ENCODE measurements at places on chromosomes 7 and 10.
A peak's percentile ranks its signal among the peaks of the same experiment; 100 is the strongest.

DNA sequence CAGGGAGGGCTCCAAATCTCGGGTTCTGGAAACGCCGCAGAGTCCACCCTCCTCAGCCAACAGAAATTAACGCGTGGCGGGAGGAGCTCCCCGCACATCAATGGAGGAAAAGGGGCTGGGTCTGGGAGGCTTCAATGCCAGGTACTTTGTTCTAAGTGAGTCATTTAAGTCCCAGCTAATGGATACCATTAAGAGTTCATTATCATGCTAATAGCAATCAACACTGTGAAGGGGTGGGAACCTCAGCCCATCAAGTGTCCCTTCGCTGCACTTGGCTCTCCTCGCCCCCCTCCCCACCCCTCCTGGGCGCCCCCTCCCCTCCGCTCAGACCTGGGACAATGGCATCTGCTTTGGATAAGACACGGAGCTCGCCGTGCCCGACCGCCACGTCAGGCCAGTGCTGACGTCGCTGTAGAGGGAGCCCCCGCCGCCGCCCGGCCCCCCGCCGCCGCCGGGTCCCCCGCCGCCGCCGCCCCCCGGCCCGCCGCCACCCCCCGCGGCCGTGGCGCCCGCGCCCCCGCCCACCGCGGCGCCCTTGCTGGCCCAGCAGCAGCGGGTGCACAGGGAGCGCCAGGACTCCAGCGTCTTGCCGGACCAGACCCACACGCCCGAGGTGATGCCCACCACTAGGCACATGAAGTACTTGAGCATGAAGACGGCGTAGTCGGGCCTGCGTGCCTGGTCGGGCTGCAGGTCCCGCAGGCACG lies 2.9 kb downstream of the FZD8 start:
- DNase-seq = no peak

DNA sequence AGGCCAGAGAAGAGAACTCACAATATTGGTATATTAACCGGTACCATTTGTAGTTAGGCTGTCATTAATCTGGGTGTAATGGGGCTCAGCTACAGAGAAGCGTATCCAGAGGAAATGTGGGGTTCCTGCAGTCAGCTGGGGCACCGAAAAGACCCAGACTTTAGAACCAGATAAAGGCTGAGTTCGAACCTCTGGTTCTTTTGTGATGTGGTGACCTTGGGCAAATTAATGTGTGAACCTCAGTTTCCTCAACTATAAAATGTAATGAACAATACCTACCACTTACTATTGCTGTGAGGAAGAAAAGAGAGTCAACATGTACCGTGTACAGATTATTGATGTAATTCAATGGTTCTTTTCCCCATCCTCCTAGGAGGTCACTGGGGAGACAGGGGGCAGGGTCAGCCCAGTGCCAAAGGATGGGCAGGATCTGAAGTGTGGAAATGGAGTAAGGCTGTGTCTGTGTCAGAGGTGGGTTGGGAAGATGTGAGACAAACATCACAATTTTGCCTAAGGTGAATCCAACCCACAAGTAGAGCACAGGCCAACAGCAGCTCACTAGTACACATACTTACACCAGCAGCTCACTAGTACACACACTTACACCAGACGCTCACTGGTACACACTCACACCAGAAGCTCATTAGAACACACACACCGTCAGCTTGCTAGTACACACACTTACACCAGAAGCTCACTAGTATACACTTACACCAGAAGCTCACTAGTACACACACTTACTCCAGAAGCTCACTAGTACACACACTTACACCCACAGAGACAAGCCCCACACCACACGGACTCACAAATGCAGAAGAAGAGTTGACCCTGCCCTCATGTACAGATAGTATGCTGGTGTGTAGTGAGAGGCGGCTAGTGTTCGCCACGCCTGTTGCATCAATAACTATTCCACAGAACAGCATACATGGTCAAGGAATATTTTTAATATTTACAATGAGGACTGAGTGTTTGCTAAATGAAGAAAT lies 28.0 kb downstream of the PRSS2 start:
- no peak for DNase-seq

DNA sequence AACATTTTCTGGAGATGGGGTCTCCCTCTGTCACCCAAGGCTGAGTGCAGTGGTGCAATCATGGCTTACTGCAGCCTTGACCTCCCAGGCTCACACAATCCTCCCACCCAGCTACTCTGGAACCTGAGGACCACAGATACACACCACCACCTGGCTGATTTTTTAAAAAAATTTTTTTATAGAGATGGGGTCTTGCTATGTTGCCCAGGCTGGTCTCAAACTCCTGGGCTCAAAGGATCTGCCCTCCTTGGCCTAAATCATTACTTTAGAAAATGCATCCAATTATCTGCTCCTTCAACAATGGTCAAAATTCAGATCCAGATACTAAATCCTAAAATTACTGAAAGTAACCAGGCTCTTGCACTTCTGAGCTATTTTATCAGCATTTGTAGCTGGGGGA lies 55.2 kb downstream of the CTBP2 start:
- DNase-seq = no peak

DNA sequence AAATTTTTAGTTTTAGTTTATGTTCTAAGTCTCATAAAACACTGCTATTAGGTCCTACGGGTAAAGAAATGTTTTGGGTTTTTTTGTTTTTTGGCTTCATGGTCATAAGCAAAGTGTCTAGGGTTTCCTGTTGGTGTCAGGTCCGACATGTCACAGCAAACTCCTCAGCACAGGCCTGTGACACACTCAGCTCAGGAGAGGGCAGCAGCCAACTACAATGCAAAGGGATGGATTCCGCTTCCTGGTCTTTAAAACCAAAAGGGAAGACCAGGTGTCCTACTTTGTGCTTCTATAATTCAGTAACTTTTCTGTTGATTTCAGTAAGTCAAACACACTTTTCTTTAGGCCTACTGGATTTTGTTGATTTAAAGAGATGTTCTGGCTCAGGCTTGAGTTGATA lies 83.8 kb upstream of the MACROH2A2 start:
- DNase-seq = no peak

- no peak for DNase-seq
Measured at GRCh38 chr7:139532636-139533155, 9.2 kb downstream of the CLEC2L start.

- DNase-seq = no peak
Measured at GRCh38 chr10:88838766-88839350, 12.8 kb downstream of the ANKRD22 start.

GRCh38 chr10:95406651-95407280 lies 116.0 kb upstream of the PDLIM1 start:
- DNase-seq = peak; percentile 33

DNA sequence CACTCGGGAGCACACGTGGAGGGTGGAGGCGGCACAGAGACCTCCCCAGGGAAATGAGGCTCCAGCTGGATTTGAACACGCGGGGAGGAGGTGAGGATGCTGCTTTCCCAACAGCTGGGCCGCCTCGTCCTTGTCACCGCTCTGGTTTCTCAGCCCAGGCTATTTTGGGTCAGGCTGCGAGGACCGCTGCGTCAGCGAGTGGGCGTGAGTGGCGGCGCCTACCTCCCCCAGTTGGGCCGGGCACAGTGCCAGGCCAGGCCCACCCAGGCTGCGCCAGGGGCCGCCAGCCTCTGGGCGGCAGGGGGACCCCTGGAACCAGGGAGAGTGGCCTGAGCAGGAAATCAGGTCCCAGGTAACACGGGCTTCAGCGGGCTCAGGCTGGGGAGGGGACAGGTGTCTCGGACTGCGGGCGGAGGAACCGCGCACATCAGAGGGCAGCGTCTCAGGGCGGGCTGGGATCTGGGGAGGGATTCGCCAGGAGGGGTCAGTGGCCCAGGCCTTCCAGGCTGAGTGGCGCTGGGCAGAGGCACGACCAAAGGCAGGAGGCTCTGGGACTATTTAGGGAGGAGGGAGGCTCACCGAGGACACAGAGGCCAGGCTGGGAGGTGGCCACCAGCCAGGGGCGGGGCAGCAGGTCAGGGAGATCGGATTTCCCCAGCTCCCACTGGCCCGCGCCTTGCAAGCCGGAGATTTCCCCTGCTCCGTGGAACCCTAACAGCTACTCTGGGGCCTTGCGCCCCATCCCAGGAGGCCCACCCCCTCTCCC lies 125.2 kb upstream of the RET start:
- DNase-seq = no peak

DNA sequence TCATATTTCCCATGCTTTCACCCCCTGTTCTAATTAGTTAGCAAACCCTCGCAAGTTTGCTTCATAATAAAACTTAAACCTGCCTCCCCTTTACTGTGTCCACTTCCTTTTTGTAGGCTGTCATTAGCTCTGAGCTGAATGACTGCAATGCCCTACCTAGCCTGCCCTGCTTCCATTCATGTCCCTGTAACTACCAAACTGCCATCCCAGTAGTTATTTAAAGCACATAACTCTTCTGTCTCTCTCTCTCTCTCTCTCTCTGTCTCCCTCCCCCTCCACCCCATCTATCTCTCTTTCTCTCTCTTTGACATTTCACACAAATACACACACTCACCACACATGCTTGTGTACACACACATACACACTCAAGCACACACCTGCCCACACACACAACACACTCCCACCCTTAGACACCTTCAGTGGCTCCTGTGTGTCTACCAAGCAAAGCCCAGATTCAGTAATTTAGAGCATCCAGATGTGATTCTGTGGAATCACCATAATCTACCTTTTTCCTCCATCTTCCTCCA lies 115.3 kb downstream of the TRIL start:
- no peak for DNase-seq

GRCh38 chr7:146656988-146657387 lies 540.4 kb downstream of the CNTNAP2 start:
- DNase-seq = no peak

GRCh38 chr7:93043385-93043985 lies 74.3 kb downstream of the SAMD9 start:
- DNase-seq = no peak

Measured in NCI-H1092 (cell line).